ENCODE measurements at places on chromosomes 11 and 22.

DNA sequence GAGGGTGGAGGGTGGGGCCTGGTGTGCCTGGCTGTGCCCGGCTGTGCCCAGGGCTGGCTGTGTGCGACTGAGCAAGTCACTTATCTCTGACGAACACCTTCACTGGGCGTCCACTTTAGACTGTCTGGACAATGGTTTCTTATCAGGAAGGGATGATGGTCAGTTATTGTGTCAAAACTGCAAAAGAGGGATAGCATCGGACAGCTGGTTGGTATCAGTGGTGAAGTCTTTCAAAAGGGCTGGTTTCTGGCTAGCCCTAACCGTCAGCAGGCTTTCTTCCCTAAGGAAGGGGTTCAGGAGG lies 4.1 kb upstream of the MGAT3 start:
- no peak for DNase-seq

- DNase-seq: no peak
These were observed 15.1 kb downstream of the XRRA1 start for GRCh38 chr11:74933765-74934164.

GRCh38 chr11:43135966-43136534 lies 175.7 kb upstream of the API5 start:
- no peak for DNase-seq

- DNase-seq: no peak
These were observed 459.1 kb downstream of the MIAT start for GRCh38 chr22:27116312-27117086.

GRCh38 chr11:95092549-95093324 lies 3.1 kb downstream of the ENDOD1 start:
- peak; percentile 57 for DNase-seq

- DNase-seq: peak; percentile 94
These were observed at the start of gene TPP1 for GRCh38 chr11:6619004-6619745. TSS of gene TPP1 (minus strand) at chr11:6619422. CDS start at chr11:6619400, 22 bp downstream.

- DNase-seq: no peak
These were observed 19.0 kb upstream of the PTPRJ start for GRCh38 chr11:47961383-47961782.

GRCh38 chr22:25919452-25919851 lies 177.5 kb downstream of the MYO18B start:
- DNase-seq: no peak

DNA sequence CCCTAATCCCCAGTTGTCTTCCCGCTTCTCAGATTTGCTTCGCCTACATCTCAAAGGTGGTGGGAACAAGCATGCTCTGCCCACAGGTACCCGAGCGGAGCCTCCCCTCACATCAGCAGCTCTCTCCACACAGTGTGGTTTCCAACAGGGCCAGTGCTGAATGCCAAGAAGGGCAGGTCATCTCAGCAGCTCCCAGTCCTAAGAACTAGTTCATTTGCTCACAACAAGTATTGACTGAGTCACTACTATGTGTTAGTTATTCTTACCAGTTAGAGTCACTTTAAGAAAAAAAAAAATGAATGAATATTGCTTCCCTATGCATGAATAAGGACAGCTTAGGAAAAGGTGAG lies 66.2 kb downstream of the THAP12 start:
- DNase-seq: no peak

Measured in stimulated activated CD8-positive, alpha-beta memory T cell treated with anti-CD3 and anti-CD28 coated beads, Interleukin-4, amount 100 ng/mL, for 48 hours (primary cell).